Stimulated activated naive CD8-positive, alpha-beta T cell treated with anti-CD3 and anti-CD28 coated beads, Interleukin-15, Interleukin-2, amounts not matched to agents 100 U/mL and 50 U/mL, for 24 hours (primary cell): ENCODE measurements at places on chromosomes 11 and 22.

DNA sequence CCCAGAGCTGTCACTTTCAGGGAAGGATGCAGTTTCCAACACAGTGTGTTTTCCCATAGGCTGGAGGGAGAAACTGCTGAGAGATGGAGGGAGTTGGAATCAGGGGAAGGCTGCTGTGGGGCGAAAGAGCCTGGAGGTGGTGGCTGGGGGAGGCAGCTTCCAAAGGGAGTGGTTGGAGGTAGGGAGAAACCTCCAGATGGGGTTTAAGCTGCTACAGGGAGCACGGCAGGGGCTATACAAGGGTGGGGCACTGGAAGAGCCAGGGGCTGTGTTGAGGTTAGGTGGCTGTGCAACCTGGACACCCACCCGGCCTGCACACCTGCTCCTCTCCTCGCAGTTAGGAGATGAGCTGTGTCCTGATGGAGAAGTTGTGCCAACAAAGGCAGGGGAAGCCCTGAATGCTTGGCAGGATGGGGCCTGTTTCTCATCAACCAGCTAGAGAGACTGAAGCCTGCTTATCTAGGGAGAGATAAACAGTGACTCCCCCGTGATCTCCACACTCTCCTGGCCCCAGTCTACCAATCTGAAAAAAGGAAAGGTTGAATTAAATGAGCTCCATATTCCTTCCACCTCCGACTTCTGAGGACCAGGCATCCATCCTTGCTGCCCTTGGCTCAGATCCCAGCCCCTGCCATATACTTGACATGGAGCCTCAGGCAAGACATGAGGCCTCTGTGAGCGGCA is 3.6 kb upstream of the SLCO2B1 start:
- DNase-seq = no peak

GRCh38 chr11:79369055-79369454 is 71.8 kb downstream of the TENM4 start:
- no peak for DNase-seq

- DNase-seq = no peak
These were observed 82.8 kb downstream of the FEZ1 start for GRCh38 chr11:125413226-125413625.

GRCh38 chr11:122850076-122850631 is 11.9 kb downstream of the CRTAM start:
- DNase-seq = peak; percentile 76

DNA sequence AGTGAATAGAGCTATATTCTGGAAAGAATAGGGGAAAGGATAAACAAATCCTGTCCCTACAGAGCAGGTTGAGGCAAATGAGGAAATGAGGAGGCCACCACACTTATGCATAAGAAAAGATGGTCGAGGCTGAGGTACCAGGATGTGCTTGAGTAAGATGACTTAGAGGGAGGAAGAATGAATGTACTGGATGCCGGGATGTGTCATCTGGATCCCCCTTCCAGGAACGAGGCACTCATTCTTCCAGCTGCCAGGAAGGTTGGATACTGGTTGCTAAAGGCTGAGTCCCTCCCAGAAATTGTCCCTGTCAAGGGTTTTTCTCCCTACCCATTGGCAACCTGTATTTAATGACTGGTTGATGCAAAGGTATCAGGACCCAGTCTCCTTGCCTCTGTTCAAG is 31.1 kb upstream of the SYT9 start:
- no peak for DNase-seq

DNA sequence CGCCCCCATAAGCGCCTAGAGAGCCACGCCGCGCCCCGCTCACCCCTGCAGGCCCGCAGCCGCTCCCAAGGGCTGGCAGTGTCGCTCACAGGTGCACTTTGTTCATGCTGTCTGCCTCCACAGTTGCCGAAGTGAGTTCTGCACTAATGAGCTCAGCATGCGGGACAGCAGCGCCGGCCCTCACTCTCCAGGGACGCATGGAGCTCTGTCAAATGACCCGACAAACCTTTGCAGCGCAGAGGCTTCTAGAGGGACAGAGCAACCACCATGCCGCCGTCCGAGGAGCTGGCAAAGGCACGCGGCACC is 170.7 kb downstream of the OPCML start:
- no peak for DNase-seq

DNA sequence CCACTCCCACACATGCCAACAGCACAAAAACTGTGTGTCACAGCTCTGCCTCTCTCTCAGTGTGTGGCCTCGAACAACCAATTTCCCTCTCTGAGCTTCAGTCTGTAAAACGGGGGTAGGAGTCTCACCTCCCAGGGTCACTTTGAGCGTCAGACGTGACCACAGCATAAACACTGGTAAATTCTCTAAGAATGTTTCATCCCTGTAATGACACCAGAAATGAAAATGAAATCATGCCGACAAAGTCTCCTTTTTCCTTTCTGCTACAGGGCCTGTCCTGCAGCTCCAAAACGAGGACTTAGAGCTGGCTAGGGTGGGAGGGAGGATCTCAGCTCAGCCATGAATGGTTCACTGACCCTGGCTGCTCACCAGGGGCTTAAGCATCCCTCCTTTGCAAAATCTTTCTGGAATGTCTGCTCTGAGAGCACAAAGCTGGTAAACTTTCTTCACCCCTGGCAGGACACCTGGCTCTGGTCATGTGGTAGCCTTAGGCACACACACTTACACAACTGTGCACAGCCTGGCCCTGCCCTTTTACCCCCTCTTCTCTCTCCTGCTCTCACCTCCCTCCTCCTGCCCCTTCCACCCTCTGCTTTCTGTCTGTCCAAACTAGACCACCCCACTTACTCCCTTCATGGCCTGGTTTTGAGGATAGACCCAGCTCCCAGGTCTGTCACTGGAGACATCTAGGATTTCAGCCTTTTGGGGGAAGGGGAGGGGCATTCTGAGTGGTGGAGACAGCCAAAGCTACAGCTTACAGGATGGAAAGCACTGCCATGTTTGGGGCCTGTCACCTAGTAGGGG is 12.3 kb upstream of the TSKU start:
- no peak for DNase-seq

DNA sequence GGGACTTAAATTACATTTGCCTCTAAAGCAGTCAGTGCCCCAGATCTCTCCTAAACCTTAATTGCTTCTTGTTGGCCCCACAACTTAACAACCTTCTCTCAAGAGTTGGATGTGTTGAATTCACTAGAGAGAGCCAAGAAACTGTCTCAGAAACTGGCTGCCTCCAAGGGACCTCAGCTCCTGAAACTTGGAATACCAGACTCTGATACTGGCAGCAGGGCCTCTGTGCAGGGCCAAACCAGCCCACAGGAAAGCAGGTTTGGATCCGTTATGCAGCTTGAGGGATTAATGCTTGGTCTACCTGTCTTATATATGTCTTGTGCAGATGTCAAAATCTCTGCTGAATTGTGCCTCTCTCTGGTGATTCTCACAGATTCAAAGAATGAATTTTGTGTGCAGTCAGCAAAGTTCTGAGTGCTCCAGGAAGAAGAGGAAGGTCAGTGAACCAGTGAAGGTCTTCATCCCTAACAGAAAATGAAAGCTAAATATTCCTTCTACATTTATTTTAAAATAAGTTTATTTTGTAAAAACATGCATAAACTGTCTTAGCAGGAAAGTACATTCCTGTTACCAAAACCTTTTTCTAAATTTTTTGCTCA is 70.8 kb downstream of the LIF start:
- DNase-seq = no peak

GRCh38 chr11:14506532-14506931 is 6.9 kb upstream of the COPB1 start:
- DNase-seq = no peak

GRCh38 chr11:63888170-63889086 is 28.5 kb downstream of the RCOR2 start:
- DNase-seq = peak; percentile 69

- DNase-seq = no peak
These were observed 11.6 kb downstream of the GRIK4 start for GRCh38 chr11:120523196-120523595.

- no peak for DNase-seq
These were observed 686.2 kb downstream of the OPCML start for GRCh38 chr11:132846075-132846474.

- no peak for DNase-seq
These were observed 22.2 kb upstream of the CCDC34 start for GRCh38 chr11:27385245-27385644.

GRCh38 chr11:62930157-62930556 is 9.0 kb upstream of the CHRM1 start:
- DNase-seq = no peak

- DNase-seq = no peak
These were observed 77.8 kb upstream of the SHISAL1 start for GRCh38 chr22:44390613-44390970.

DNA sequence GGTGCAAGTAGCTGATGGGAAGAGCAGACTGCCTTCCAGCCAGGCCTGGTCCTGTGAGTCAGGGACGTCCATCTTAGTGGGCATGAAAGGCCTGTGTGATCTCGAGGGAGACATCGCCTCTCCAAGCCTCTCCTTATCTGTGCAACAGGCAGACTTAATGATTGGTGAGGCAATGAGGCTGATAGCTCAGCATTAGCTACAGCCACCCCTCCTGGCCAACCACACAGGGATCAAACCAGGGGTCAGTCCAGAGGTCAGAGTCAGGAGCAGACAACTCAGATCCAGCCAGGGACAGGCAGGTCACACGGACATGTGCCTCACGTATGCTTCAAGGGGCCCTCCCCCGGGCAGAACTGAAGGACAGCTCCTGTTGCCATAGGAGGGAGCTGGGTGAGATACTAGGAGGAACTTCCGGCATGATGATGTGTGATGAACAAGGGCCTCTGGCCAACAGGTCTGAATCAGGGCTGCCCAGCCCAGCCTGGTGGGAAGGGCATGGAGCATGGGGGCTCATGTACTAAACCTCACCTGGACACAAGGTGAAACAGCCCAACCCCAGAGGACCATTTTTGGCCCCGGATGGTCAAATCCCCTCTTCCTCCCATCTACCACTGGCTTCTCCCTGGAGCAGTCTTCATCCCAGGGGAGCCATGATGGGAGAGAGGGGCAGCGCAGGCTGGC is 2.8 kb upstream of the APOC3 start:
- no peak for DNase-seq

GRCh38 chr11:47104261-47104950 is 72.3 kb downstream of the ARFGAP2 start:
- no peak for DNase-seq

DNA sequence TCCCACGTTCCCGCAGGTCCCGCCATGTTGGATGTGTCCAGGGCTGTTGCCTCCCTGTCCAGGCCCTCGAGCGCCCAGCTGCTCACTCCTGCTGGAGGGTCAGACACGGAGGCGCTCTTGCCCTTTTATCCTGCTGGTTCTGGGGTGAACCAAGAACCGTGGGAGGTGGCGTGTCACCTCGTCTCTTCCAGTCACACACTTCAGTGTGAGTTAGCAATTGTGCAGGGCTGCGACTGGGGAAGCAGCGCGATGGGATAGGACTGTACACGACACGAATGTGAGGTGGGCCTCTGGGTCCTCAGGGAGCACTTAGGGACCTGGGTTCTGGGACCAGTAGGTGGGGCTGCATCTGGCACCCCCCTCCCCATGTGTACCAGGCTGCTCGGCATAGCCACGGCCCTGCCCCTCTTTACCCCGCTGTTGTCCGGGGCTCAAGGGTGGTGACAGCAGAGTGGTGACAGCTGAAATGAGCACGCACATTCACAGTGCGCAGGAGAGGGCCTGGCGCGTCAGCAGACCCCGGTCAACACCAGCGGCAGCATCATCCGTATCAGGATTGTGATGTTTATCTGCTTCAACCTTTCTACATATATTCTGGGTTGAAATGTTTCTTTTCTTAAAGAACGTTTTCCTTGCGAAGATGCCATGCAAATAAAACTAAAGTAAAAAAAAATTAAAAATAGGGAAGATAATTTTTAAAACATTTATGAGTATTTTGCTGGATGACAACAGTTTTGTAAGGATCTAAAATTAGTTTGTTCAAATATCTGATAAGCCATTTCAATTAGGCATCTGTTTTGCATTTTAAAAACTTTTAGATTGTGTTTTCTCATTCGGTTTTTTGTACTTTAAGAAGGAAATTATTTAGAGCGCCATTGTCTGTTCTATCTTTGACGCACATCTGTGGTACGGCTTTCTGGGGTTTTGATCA is 210.7 kb downstream of the TBC1D22A start:
- DNase-seq = no peak

- DNase-seq = no peak
These were observed 792.5 kb downstream of the BRD1 start for GRCh38 chr22:49034836-49035817.

DNA sequence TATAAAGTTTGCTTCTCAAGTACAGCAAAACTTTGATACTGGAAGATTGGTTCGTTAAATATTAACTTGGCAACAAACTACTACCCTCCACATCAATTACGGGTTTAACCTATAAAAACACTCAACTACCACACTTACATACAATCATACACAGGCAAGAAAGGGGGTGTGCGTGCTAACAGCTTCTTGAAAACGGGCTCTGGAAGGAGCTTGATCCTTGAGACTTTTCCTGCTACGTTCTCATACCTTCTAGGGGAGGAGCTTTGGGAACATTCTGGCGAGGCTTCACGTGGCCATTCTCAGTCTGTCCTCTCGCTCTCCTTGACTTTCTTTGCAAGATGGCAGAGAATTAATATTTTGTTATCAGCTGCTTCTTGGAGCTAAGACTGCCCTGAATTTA is 6.8 kb upstream of the ESAM start:
- DNase-seq = no peak

DNA sequence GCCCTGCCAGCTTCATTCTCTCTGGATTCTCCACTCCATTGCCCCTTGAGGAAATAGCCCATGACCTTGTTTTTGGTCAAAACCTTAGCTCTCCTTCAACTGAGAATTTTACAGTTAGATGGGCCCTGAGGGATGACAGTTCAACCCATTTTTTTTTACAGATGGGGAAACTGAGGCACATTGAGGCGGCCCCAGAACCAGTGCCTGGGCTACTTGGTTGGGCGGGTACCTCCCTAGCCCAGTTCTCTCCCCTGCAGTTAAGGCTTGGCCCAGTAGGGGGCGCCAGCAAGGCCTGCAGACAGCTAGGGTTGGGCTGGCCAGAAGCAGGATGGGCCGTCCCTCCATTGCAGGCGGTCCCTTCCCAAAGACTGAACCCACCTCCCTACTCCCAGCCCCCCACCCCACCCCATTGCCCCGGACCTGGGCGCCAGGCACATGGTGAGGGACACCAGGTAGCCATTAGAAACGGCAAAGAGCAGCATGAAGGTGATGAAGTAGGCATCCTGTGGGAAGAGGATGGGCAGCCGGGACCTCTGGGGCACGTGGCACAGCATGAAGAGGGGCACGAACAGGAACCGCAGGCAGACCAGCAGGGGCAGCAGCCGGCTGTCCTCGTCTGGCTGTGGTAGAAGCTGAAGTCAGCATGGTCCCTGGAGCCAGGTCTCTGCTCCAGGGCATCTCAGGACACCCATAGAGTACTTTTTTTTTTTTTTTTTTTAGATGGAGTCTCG is 7.6 kb downstream of the SLC29A2 start:
- DNase-seq = peak; percentile 90

GRCh38 chr11:20070459-20070858 is 89.8 kb downstream of the DBX1 start:
- DNase-seq = no peak

DNA sequence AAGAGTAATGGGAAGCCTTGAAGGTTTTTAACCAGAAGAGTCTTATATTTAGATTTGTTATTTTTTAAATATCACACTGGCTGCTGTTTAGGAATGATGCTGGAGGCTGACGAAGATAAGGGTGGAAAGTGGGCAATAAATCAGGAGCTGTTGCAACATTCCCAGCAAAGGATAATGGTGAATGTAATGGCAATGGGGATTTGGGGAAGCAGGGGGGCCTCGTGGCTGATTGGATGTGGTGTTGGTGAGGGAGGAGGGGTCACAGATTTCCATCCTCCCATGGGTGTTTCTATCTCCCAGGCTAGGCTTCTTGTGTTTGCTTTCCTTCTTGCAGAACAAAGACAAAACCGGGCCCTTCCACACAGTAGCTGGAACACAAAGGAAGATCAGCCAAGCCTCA is 80.8 kb downstream of the PIWIL4 start:
- no peak for DNase-seq
